HT-29 (cell line): ENCODE measurements at places on chromosomes 2 and 18. TPM values are rescaled to one million over a fixed set of nuclear protein-coding genes. Genes with fewer than 3 reads are reported as not detected.

The PLGLB2 gene
- not detected in 2 replicates for total RNA-seq

DNA sequence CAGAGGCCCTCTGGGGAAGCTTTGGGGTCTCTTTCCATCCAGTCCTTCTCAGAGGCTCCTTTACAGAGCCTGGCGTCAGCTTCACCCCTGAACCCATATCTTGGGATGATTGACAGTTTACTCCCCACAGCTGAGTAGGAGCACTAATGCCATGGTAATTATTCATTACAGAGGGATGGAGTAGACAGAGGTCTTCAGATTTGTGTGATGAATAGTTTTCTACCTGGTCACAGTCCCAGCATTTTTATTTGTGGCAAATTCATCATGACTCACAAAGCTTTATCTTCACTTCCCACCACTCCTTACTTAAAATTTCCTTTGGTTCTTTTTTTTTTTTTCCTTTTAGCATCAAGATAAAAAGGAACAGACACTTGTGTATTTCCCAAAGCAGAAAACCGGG is 104.2 kb downstream of the CCDC85A start:
- DNase-seq, result no peak

GRCh38 chr2:102239344-102239743 is 52.5 kb downstream of the IL1RL2 start:
- DNase-seq, result no peak

- no peak for DNase-seq
These were observed 297.7 kb downstream of the MTX2 start for GRCh38 chr2:176566961-176567360.

GRCh38 chr2:104501929-104502328 is 352.0 kb upstream of the POU3F3 start:
- DNase-seq, result no peak

The SUPT7L gene
- total RNA-seq, result 21.4 and 22.9 TPM in 2 replicates
